ENCODE measurements at places on chromosomes 1 and 21. TPM values are rescaled to one million over a fixed set of nuclear protein-coding genes. Genes with fewer than 3 reads are reported as not detected.

RGSL1 gene
- not detected for total RNA-seq

TMEM82 gene
- total RNA-seq: not detected

TTC4 gene
- 25.8 TPM for total RNA-seq

CR2 gene
- total RNA-seq: 2.6 TPM

PCAT6 gene
- total RNA-seq: 0.70 TPM

PARP1 gene
- total RNA-seq: 63.6 TPM

FLG2 gene
- not detected for total RNA-seq

BEND5 gene
- 10.4 TPM for total RNA-seq

XCL2 gene
- not detected for total RNA-seq

ADPRS gene
- total RNA-seq: 23.7 TPM

CD5L gene
- not detected for total RNA-seq

PLXNA2 gene
- total RNA-seq: 0.70 TPM

S100A16 gene
- total RNA-seq: not detected

DOCK7 gene
- 12.4 TPM for total RNA-seq

MAP3K7CL gene
- 10.9 TPM for total RNA-seq

PEX11B gene
- 35.2 TPM for total RNA-seq

S100A7 gene
- not detected for total RNA-seq

KCNA2 gene
- total RNA-seq: 1.2 TPM

ACOT11 gene
- 0.22 TPM for total RNA-seq

SNX7 gene
- total RNA-seq: 1.3 TPM

ZNF695 gene
- total RNA-seq: not detected

KLF17 gene
- total RNA-seq: not detected

CA6 gene
- total RNA-seq: 0.54 TPM

FCMR gene
- 105 TPM for total RNA-seq

SPATA21 gene
- total RNA-seq: not detected

LRP8 gene
- total RNA-seq: 41.4 TPM

PROX1 gene
- total RNA-seq: not detected

VWA5B1 gene
- total RNA-seq: 0.05 TPM

GPR25 gene
- total RNA-seq: 0.48 TPM

RGS18 gene
- total RNA-seq: 0.16 TPM

FALEC gene
- 0.44 TPM for total RNA-seq

SEC16B gene
- not detected for total RNA-seq

NSL1 gene
- 42.3 TPM for total RNA-seq

ZFP69 gene
- total RNA-seq: 4.3 TPM

FAM151A gene
- not detected for total RNA-seq

SMPDL3B gene
- total RNA-seq: 0.19 TPM

OXCT2 gene
- 0.19 TPM for total RNA-seq

KRTAP23-1 gene
- total RNA-seq: not detected

CLDN19 gene
- not detected for total RNA-seq

CYP4Z1 gene
- total RNA-seq: not detected

TMPRSS3 gene
- 7.6 TPM for total RNA-seq
